Stimulated activated CD4-positive, alpha-beta T cell treated with anti-CD3 and anti-CD28 coated beads, TNF-alpha, amount 100 ng/mL, for 4 hours (primary cell): ENCODE measurements at places on chromosomes 3 and 15.
A peak's percentile ranks its signal among the peaks of the same experiment; 100 is the strongest.

DNA sequence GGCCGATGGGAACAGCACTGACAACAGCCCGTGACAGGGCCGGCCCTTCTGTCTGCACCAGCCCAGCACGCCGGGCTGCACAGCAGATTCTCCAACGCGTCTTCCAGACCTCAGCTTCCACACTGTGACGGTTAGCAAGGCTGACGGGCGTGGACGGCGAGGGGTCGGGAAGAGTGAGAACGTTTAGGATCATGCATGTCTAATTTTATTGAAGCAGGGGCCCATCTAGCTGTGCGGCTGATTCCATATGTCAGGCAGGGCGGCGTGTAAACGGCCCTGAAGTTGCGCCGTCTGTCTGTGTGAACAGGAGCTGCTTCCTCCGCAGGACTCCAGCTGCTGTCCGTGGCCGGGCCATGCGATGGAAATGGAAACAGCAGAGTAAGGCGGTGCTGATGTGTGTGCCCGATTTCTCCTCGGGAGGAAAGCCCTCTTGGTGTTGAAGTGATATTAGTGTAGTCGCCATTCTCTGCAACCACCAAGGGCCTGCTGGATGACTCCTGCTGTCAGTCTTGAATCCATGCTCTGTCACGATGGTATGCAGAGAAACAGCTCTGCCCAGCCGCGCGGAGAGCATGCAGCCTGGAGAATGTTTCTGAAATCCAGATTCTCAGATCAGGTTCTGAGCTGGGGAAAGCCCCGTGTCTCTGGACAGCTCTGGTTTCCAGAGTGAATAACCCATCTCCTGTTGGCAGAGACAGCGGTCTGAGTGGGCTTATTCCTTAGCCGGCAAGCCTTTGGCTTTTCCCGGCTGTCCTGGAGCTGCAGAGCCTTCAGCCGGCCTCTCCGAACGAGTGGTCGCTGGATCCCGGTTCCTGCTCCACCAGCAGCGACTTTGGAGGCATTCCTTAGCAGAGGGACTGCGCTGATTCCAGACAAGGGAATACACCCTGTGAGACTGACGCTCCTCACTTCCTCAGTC lies 158.1 kb upstream of the UBE3A start:
- no peak for DNase-seq

DNA sequence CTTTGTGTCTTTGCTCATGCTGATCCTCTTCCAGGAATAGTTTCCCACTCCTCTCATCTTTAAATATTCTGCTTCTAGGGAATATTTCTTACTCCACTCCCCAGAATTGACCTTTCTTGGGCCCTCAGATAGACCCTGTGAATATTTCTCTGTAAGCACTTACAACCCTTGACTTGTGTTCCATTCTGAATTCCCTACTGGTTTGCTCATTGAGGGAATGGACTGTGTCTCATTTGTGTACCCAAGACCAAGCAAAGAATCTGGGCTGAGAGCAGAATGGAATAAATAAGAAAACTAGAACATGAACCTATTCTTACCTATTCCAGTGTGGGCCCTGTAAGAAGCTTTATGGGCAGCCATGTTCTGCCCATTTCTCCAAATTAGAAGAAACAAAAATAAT lies 72.7 kb upstream of the TSPAN3 start:
- no peak for DNase-seq

GRCh38 chr15:60507596-60508424 lies 28.9 kb upstream of the ICE2 start:
- DNase-seq = no peak

GRCh38 chr3:38722781-38723568 lies 73.5 kb upstream of the SCN5A start:
- DNase-seq = no peak

DNA sequence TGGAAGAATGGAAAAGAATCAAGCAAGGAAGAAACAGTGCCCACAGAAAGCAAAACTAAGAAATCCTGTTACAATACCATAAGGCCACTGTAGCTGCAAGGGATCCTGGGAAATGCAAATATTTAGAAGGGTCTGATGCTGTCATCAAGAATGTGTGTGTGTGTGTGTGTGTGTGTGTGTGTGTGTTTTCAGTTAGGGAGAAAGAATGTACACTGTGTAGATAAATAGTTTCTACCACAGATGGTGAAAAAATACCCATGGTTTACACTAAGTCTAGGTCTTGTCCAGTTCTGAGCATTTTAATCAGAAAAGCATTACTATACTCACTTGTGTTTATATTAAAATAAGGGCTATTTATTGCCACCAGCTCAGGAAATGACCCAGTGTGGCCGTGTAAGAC lies 355.0 kb downstream of the RBMS3 start:
- no peak for DNase-seq

DNA sequence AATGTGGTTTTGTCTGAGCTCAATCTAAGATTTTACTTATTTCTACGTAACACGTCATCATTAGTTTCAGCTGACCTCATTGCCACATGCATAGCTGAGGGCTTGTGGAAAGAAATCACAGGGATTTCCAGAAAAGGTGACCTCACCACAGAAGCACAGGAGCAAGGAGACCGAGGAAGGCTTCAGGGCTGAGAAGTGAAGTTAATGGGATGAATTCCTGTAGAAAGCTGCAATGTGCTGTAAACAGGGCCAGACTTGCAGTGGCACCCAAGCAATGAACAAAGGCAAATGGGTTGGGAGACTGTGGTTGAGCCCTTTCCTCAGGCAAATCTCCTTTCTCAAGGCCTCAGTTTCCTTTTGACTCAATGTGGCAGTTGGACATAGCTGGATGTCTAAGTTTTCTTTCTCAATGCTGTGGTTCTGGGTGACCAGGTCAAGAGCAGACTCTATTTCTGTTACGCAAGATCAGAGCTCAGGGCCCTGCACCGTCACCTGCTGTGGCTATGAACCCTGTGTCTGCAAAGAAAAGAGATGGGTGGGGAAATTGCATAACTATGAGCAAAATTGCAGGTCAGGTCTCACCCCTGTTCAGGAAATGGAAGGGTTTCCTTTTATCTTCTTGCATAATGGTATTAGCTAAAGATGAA lies 252.2 kb upstream of the TBL1XR1 start:
- DNase-seq = no peak

- no peak for DNase-seq
Measured at GRCh38 chr15:49225572-49226281, 55.7 kb downstream of the GALK2 start.

- no peak for DNase-seq
Measured at GRCh38 chr3:30227571-30228301, 378.7 kb upstream of the TGFBR2 start.

- DNase-seq = no peak
Measured at GRCh38 chr15:46280762-46281542, 646.1 kb downstream of the SQOR start.

DNA sequence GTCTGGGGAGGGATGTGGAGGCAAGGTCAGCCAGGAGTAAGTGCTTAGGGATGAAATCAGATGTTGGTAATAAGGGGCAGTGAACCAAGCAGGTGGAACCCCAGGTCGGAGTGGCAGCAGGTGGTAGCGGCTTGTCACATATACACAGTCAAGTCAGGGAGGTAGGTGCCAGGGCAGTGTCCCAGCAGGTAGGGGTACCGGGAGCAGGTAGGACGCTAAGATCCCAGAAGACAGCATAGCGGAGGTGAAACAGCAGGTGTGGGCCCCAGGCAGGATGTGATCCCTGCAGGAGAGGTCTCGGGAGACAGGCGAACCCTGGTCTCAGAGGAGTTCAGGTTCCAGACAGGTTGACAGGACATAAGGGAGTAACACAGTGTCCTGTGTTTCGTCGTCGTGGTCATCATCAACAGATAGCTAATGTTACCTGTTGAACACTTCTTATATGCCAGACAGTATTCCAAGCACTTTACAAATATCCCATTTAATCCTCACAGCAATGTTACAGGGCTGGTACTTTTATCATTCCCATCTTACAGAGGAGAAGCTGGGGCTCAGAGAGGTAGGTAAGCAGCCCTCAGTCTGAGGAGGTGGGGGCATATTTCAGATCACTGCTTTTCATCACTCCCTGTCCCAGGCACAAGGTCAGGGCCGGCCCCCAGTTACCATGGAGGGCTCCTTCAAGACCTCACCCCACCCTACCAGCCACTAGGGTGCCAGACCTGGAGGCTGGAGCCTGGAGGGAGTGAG lies 241.6 kb downstream of the UACA start:
- no peak for DNase-seq

DNA sequence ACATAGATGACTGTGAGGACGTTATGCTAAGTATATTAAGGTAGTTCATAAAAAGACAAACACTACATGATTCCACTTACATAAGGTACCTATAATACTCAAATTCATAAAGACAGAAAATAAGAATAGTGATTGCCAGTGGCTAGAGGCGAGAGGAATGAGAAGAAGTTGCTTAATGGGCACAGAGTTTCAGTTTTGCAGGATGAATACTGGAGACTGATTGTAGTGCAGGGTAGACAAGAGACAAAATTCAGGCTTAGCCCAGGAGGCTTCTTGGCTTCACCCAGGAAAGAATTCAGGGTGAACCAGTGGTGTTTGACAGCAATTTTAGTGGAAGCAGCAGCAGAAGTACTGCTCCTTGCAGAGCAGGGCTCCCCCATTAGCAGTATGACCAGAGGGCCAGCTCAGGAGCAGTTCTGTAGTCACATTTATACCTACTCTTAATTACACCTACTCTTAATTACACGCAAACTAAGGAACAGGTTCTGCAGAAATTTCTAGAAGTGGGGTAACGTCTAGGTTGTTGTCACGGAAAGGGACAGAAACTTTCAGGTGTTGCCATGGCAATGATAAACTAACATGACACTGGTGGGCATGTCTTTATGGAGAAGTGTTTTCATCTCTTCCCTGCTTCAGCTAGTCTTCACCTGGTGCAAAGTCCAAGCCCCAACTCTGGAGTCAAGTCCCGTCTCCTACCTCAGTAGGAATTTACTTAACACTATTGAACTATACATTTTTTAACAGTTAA lies 55.2 kb downstream of the TBL1XR1 start:
- no peak for DNase-seq

- DNase-seq = no peak
Measured at GRCh38 chr3:99602183-99602582, 36.2 kb upstream of the COL8A1 start.

DNA sequence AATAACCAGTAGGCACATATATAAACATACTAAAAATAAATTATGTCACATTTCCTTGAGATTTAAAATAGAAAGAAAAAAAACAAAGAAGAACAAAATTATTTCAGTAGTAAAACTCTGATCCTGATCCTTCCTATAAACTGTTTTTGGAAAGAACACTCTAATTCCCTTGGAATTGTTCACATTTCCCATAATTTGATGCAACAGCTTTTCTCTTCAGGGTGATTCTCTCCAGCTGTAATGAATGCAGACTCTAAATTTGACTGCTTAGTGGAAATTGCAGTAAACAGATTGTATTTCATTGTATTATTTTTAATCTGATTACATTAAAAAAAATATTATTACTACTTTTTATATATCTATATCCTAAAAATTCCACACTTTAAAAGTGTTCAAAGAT lies 70.2 kb upstream of the ABI3BP start:
- DNase-seq = no peak

DNA sequence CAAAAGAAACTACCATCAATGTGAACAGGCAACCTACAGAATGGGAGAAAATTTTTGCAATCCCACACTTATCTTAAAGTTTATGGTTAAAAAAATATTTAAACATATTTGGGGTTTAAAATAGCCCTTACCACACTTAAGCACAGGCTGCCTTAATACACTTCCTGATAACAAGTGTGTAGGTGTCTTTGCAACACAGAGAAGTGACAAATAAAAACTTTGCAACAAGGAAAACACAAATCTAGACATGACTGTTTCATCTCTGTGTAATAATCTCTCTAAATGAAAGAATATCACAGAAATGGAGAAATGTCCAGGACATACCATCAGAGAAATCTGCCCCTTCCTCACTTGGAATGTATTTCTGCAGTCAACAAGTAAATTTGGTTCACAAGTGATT lies 464.1 kb upstream of the ARHGEF26 start:
- DNase-seq = no peak

DNA sequence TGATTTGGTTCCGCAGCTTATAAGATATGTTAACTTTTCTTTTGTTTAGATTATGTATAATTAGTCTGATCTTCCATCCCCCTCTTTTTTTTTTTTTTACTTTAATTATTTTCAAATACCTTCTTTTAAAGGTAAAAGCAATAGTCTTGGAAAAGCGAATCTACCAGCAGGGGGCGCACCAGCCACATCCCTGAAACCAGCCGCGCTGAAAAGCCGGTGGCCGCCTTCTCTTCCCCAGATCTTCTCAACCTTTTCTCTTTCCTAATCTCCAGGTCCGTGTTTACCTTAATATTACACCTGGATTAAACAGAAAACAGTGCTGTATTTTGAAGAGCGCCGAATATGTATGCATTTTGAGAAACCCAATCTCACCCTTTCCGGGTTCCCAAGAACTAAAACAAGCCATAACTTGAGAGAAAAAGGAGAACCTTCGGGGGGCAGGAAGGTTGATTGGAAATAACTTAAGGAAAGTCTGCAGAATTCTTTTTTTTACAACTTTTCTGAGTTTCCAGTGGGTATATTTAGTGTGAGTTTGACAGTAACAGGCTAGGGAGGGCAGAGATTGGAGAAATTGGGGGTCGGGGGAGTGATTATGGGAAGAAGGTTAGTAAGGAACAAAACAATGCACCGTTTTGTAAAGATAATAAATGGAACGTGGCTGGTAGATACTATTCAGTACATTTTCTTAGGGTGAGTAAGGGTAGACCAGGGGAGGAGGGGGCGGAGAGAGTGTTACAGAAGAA lies 2.0 kb upstream of the SOX2 start:
- DNase-seq = peak; percentile 13

- DNase-seq = no peak
Measured at GRCh38 chr3:12948371-12948770, 107.0 kb upstream of the RPL32 start.

- DNase-seq = no peak
Measured at GRCh38 chr3:64042952-64043351, 19.7 kb upstream of the PSMD6 start.

- no peak for DNase-seq
Measured at GRCh38 chr3:152731511-152731910, 103.4 kb upstream of the P2RY1 start.

DNA sequence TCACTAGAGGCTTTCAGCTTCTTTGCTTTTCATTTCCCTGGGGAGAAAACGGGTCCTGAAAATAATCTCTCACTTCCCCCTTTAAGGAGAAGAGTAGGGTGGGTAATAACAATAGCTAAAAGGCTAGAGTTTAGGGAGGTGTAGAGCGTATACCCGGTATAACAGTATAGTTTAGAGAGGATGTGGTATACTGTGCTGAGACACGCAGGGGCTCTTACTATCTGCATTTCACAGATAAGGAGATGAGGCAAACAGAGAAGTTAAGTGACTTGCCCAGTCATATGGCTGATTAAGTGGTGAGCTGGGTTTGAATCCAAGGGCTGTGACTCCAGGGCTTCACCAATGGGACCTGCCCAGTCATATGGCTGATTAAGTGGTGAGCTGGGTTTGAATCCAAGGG lies 15.0 kb upstream of the KCNMB3 start:
- DNase-seq = no peak

GRCh38 chr3:14138109-14138877 lies 13.4 kb downstream of the TMEM43 start:
- no peak for DNase-seq
